ENCODE measurements at places on chromosomes 3 and 15.

GRCh38 chr15:96331144-96331944 lies 844 bp downstream of the NR2F2 start:
- DNase-seq, result no peak

- DNase-seq, result no peak
Measured at GRCh38 chr15:26698555-26698954, 74.3 kb downstream of the GABRB3 start.

DNA sequence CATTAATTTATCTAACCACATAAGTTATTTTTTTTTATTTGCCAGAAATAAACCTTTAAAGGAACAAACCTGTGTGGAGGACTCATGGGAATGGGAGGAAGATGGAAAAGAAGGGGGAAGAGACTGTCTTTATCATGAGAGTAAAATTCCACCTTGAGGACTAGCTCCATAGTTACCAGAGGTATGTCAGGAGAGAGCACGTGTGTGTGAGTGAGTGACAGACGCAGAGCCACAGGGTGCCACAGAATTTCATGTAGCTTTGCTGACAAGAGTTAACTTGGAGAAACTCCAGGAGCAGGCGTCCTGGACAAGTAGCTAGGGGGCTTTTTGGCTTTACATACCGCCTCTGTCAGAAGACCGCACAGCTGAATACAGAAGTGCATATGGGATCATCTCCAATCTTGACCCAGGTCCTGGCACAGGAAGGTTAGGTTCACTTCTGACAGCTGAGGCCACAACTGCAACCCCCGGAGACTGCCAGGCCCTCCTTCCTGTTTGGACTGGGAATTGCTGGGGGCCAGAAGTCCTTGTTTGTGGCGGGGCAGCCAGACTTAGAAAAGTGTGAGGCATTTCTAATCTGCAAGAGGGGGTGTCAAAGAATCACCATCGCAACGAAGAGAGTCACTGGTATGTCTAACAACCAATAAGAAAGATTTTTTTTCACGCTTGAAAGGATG lies 197.8 kb upstream of the TPM1 start:
- DNase-seq, result no peak

- DNase-seq, result no peak
Measured at GRCh38 chr3:69249001-69249400, 126.6 kb upstream of the LMOD3 start.

DNA sequence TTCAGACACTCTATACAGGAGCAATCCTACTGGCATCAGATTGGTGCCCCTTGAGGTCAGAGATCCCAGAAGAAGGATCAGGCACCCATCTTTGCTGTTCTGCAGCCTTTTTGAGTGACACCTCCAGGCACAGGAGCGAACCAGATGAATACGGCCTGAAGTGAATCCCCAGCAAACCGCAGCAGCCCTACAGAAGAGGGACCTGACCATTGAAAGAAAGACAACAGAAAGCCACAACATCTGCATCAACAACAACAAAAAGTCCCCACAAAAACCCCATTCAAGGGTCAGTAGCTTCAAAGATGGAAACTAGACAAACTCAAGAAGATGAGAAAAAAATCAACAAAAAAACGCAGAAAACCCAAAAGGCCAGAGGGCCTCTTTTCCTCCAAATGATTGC lies 130.4 kb downstream of the PPM1L start:
- no peak for DNase-seq

DNA sequence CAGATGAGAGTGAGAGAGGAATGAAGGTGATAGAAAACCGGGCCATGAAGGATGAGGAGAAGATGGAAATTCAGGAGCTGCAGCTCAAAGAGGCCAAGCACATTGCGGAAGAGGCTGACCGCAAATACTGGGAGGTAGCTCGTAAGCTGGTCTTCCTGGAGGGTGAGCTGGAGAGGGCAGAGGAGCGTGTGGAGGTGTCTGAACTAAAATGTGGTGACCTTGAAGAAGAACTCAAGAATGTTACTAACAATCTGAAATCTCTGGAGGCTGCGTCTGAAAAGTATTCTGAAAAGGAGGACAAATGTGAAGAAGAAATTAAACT lies 88.9 kb downstream of the EOMES start:
- no peak for DNase-seq

- DNase-seq, result no peak
Measured at GRCh38 chr3:140189976-140190375, 255.0 kb downstream of the CLSTN2 start.

- DNase-seq, result no peak
Measured at GRCh38 chr15:63234451-63234870, 42.9 kb upstream of the APH1B start.

DNA sequence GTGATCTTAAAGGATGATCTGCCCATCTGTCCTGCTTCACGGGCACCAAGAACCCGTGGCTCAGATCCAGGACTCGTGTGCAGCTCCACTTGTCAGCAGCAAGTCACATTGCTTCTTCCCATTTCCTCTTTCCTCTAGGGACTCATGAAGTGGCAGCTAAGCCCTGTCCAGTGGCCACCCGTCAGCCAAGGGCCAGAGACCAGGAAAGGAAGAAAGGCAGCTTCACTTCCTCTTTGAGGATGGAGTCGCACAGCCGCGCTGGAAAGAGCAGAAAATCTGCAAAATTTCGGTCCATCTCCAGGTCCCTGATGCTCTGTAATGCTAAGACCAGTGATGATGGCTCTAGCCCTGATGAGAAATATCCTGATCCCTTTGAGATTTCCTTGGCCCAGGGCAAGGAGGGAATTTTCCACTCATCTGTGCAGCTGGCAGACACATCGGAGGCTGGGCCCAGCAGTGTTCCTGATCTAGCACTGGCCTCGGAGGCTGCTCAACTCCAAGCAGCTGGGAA lies 28.5 kb downstream of the IL16 start:
- no peak for DNase-seq

DNA sequence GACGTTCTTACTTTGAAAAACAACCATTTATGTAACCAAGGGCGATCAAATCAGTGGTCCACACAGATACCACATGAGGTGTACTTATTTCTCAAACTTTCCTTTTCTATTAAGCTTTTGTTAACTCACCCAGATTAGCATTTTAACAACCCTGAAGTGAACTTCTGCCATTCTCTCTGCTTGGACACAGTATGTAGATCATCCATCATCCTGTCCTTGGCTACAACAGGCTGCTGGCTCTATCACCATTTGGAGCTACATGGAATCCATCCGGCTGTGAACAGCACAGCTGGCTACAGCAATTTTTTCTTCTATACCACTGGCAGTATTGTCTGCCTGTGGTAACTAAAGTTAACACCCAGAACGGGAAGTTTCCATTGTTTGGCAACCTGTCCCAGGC lies 4.4 kb downstream of the SEMA6D start:
- no peak for DNase-seq

GRCh38 chr3:29972320-29972993 lies 633.9 kb upstream of the TGFBR2 start:
- no peak for DNase-seq
